ENCODE measurements at places on chromosomes 4 and X. TPM values are rescaled to one million over a fixed set of nuclear protein-coding genes. Genes with fewer than 3 reads are reported as not detected.

GRCh38 chr4:112287258-112287989 lies 1.7 kb upstream of the TIFA start:
- no peak for DNase-seq

DNA sequence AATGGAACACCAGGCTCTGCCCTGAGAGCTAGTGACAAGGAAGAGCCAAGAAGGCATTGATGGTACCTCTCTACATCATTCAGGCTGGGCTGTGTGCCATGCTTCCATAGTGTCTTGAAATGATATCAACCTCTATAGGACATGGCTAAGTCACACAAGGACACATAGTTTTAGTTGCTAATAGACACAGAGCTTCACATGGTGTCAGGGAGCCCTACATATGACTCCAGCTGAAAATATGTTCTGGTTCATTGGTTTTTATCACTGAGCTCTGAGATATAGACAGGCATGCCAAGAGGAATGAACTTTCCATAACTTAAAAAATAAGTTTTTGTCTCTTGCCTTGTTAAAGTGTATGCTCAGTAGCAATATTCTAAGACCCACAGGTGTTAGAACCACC lies 72.1 kb upstream of the PRKG2 start:
- no peak for DNase-seq

GRCh38 chrX:115949900-115950822 lies 220.4 kb upstream of the AGTR2 start:
- peak; percentile 26 for DNase-seq

- DNase-seq: no peak
These were observed 55.3 kb downstream of the EGF start for GRCh38 chr4:109967798-109968520.

Gene C4orf46
- 3.8 TPM for total RNA-seq
